ENCODE measurements at places on chromosomes 5 and 9. TPM values are rescaled to one million over a fixed set of nuclear protein-coding genes. Genes with fewer than 3 reads are reported as not detected.

- no peak for ATAC-seq
Observed at GRCh38 chr5:50786073-50786472, 119.6 kb downstream of the PARP8 start.

GRCh38 chr5:39758426-39758825 lies 333.6 kb upstream of the DAB2 start:
- ATAC-seq = no peak

DNA sequence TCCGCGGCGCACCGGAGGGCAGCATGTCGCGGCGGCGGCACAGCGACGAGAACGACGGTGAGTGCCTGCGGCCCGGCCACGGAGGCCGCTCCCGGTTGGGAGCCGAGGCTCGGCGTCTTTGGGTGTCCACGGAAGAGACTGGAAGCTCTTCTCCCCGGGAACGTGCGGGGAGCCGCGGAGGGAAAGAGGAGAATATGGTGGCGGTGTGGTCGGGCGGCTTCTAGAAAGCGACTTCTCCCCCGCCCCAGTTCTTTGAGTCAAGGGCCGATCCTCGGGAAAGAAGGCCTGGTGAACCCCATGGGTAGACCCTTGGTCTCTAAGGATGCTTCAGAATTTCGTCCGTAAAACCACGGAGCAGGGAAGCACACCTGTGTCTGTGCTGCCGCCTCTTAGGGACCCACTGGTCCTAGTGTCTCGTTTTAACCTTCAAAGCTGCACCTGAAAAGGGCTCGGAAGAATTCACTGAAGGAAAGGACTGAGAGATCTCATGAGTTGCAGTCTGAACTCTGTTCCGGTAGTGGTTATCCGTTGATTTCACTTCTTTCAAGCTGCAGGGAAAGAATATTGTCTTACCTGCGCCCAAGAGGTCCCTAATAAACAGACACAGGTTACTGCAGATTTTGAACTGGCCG lies 354 bp downstream of the NCBP1 start:
- ATAC-seq = no peak

C7 gene
- 0.63 TPM for total RNA-seq

FOXD4L5 gene
- total RNA-seq = 0.21 TPM

All from motor neuron (in vitro differentiated cells).